RWPE1 (cell line): ENCODE measurements at places on chromosomes 6 and 20.

- no peak for DNase-seq
These were observed 16.2 kb downstream of the GPR63 start for GRCh38 chr6:96821034-96821433.

GRCh38 chr6:149246691-149247384 is 70.7 kb upstream of the TAB2 start:
- DNase-seq, result no peak

- no peak for DNase-seq
These were observed 2.3 kb downstream of the THBS2 start for GRCh38 chr6:169251371-169251802.

DNA sequence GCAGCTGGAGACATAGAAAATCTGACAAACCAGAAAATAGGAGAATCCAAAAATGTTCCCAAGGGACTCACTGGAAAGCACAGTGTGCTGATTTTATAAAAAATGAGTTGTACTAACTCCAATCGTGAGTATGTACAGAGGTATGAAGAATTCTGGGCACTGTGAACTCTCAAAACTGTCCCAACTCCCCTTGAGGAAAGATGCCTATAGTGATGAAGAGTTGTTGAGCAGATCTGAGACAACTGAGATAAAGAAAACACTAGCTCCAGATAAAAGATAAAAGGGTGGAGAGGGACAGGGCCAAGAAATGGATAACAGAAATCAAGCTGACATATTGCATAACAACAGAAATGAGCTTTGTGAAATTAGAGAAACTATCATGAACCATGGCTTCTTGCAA is 481.4 kb downstream of the MAFB start:
- no peak for DNase-seq

GRCh38 chr6:16544006-16544405 is 217.3 kb downstream of the ATXN1 start:
- DNase-seq, result no peak

DNA sequence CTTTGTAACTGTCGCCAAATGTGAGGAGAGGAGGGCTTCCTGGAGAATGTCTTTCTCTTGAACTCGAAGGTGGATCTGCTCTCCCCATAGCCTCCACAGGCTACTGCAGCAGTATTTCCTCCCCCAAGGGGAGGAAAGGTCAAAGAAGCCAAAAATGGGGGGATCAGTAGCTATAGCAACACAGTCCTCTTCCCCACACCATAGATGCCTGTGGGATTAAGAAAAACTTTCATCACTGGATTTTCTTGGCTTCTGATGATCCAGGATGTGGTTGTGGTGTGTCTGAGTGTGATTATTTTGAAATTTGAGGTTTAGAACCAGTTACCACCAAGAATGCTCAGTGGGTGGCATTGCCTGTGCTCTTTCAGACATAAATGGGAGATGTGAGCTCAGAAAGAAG is 140.1 kb upstream of the SPACA1 start:
- DNase-seq, result no peak

DNA sequence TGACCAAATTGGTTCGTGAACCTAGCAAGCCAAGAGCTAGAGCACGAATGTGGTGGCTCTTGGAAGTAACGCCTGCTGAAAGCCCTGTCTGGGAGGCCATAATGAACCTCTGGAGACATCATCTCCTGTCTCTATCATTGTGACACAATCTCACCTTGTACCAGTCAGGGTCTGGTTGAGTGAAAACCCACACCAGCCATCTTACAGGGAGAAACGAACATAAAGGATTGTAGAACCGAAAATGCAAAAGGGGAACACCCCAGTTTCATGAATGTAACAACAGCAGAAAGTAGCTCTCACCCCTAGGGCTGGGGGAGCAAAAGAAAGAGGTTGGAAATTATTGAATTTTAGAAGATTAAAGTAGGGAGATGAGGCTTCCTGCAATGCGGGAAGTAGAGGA is 50.9 kb upstream of the TAB2 start:
- no peak for DNase-seq

DNA sequence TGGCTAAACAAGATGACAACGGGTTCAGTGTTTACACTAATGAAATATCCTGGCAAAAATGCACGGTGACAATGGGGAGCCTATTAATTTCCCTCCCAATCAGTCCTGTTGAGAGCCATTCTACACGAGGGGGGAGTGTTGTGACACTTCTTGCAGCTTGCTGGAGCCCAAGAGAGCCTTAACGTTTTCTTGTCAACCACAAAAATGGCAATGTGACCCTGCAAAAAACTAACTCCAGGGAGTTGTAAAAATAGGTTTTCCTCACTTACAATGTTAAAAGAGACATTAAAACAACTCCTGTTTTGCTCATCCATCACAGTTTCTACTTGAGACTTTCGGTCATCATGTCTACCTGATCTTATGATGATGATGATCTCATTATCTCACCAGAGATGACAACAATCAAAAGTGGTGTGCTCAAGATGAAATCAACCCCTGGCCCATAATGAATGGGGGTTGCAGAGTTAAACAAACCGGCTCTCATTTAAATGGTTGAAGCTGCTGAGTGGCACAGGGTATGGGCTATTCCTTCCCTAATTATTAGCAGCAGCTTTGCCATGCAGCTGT is 57.9 kb downstream of the GJA10 start:
- no peak for DNase-seq
